Mesendoderm (in vitro differentiated cells): ENCODE measurements at places on chromosomes 11 and 22.

- DNase-seq = no peak
Observed at GRCh38 chr11:38819981-38820380, 2221.9 kb upstream of the RAG2 start.

GRCh38 chr11:68042219-68043028 lies 3.6 kb downstream of the TCIRG1 start:
- DNase-seq = no peak

DNA sequence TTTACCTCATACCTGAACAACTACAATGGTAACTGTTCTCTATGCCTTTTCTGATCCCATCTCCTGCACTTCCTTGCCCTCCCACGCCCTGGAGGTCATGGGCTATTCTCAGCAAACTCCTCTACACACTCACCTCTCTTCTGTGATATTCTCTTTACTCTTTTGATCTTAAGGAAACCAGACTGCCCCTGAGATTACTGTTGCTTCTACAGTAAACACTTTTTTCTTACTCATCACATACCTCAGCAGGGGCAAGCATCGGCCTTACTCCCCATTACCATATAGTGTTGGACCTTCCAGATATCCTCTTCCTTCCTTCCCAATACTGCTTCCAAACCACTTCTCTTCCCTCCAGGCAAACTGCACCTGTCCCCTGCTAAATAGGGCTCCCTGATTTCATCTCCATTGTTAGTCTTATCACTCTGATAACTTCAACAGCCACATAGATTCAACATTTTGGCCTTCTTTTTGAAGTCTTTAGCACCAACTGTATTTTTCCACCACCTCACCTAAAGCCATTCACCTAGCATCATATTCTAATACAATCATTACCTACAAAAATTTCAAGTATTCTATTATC lies 141.2 kb downstream of the RBFOX2 start:
- DNase-seq = peak; percentile 77

DNA sequence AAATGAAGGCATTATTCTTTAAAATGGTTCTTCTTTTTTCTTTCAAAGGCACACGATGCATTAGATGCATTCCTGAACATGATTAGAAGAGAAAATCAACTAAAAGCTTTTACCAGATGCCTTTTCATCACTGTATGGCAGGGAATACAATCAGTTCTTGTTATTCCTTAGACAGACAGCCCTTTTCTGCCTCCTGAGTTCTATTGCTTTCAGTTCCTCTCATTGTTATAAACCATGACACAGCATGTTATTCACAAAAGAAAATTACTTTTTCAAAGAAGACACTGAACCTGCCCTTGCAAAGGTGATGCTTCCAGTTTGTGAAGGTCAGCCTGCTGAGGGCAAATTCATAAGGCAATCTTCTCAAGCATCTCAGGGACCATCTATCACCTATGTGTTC lies 70.1 kb downstream of the FAM181B start:
- no peak for DNase-seq

DNA sequence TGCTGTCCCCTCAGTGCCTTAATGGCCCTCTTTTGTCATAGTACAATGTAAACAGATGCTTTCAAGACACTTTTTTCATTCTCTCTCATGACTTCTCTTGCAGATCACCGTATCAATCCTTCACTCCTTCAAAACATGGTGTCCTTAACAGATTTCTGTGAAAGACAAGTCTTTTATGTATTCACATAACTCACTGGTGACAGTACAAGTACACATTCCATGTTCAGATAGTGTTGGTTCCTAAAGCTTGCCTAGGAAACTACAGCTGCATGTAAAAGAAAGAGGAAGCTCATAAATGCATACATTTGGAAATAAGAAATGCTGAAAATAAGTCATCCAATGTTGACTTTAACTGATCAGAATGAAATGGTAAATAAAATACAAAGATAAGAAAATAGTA lies 5.0 kb upstream of the OR52E6 start:
- DNase-seq = no peak

DNA sequence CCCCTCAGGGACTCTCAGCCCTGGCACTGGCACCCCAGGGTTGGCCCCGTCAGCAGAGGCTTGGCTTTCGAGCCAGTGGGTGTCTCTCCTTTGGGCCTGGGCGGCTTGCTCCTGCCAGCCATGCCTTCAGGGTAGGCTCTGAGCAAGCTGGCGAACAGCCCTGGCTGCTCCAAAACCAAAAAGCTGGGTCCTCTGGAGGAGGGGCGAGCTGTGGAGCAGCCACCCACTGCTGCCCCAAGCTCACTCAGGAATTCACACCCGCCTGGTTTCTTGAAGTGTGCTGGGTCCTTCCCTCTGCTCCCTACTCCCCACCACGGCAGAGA lies 6.2 kb downstream of the YDJC start:
- DNase-seq = no peak

- DNase-seq = peak; percentile 8
Observed at GRCh38 chr22:36374603-36375024, 13.2 kb downstream of the MYH9 start.

- DNase-seq = no peak
Observed at GRCh38 chr22:28935713-28936112, 52.3 kb downstream of the ZNRF3 start.

- DNase-seq = no peak
Observed at GRCh38 chr11:22832315-22833015, 2.9 kb upstream of the SVIP start.

DNA sequence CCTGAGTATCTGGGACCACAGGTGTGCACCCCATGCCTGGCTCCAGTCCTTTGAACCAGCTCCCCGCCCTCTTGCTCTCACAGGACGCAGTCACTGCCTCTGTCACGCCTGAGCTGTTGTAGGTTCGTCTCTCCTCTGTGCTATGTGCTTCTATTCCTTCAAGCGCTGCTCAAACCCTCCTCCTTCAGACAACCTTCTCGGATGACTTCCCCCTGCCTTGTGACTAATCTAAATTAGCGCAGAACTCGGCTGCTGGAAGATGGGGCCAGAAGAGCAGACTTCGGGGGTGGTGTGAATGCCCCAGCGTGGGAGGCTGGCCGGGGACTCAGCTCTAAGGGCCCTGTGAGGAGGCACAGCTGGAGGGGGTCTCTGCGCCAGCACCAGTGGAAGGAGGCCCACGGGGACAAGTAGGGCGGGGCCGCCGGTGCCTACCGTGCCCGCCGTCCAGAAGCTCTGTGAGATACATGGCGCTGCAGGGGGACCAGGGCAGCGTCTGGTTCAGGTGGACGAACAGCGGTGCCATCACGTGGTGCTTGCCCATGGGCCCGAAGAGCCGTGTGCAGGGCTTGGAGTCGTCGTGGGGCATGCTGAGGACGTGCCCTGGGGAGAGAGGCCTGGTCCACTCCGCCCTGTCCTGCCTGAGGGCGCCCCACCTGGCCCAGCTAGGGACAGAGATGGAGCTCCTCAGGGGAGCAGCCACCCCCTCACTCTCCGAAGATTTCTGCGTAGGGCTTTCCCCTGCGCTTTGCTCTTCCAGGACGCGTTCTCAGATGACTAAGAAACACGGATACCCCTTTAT lies 12.5 kb downstream of the ADAMTS8 start:
- no peak for DNase-seq

GRCh38 chr11:71979602-71980001 lies 19.1 kb upstream of the IL18BP start:
- DNase-seq = no peak

DNA sequence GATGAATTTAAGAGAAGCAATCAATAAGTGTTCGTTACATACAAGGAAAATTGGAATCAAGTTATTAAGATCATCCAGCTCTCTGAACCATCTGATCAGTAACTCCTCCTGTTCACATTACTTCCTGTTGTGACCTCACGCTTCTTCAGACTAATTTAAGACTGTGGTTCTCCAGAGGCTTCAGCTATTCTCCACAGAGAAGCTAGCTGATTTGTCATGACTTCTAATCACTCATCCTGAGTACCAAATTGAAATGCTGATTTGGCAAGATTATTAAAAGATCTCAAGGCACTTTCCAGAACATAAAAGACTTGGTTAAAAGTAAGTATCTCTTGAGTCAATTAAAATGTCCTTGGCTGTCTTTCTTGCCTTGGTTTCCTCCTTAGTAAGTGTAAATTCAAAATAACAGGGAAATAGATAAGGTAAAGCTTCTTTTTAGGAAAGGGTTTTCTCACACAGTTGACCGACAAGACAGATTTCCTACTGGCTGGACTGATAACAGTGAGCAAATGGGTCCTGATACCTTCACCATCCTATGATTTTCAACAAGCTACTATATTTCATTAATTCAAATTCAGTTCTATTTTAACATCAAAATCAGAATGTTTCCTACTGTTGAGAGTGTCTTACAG lies 38.5 kb downstream of the GAB2 start:
- DNase-seq = peak; percentile 63

- DNase-seq = no peak
Observed at GRCh38 chr22:47190276-47190956, 428.0 kb downstream of the TBC1D22A start.

- no peak for DNase-seq
Observed at GRCh38 chr11:95503047-95503446, 272.0 kb upstream of the SESN3 start.

GRCh38 chr22:50621356-50621880 lies 6.5 kb downstream of the ARSA start:
- DNase-seq = no peak

- DNase-seq = peak; percentile 66
Observed at GRCh38 chr11:3613998-3614741, 27.6 kb downstream of the ART5 start.
